Activated naive CD4-positive, alpha-beta T cell (primary cell): ENCODE measurements at places on chromosomes 1 and 21.

DNA sequence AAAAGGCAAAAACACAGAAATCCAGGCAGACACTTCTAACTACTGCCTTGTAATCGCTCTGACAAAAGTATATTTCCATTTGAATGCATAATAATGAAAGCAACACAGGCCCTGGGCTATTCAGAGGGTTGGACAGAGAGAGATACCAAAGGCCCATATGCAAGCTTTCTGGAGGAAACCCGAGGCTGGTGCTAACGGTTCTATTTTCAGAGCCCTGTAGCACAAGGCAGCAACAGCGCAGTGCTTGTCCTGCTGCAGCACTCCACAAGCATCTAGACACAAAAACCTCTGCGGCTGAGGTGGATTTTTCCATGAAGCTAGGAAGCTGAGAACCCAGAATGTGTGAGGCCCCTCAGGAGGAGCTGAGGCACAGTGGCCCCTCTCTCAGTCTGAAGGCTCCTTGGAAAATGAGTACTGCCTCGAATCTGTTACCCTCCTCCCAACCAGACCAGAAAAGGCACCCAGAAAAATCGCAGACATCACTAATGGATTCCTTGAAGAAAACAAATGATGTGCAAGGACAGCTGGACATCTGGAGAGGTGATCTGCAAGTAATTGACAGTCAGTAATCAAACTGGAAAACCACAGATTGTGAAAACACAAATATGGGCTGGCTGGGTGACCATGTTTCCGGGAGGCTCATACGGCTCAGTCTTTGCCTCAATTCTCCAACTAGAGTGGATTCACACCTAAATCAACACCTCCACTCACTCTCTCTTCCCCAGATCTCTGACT is 54.0 kb downstream of the COLGALT2 start:
- no peak for DNase-seq

- no peak for DNase-seq
Observed at GRCh38 chr1:116311193-116311592, 61.9 kb upstream of the ATP1A1 start.

- no peak for DNase-seq
Observed at GRCh38 chr1:236809148-236809547, 14.1 kb downstream of the MTR start.

DNA sequence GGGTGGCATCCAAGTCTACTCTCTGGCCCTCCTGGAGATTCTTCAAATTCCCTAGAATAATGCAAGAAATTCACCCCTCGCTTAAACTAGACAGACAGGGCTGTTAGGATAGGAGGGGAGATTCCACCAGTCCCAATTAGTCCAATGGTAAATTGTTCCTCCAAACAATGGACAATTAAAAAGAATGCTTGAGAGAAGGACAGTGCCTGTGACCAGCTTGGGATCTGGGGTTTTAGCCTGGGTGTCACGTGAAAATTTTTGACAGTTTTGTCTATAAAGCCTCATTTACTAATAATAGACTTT is 177.7 kb upstream of the RAB4A start:
- no peak for DNase-seq

DNA sequence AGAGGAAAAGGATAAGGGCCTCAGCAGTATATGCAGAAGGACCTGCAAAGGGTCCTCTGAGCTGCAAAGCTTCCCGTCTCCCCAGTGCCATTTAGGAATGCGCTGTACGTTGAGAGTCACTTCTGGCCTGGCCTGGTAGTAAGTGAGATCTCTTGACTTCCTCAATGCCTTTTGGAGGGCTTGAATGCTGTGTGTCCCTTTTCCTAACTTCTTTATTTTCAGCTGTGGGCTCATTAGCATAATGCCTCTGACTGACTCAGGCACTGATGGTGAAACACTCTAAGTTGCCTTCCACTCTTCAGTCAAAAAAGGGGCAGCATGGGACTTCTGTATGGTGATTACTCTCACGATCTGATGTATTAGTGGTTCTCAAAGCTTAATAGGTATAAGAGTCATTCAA is 49.9 kb downstream of the XCL1 start:
- DNase-seq, result no peak
